ENCODE measurements at places on chromosomes 2 and 18.

DNA sequence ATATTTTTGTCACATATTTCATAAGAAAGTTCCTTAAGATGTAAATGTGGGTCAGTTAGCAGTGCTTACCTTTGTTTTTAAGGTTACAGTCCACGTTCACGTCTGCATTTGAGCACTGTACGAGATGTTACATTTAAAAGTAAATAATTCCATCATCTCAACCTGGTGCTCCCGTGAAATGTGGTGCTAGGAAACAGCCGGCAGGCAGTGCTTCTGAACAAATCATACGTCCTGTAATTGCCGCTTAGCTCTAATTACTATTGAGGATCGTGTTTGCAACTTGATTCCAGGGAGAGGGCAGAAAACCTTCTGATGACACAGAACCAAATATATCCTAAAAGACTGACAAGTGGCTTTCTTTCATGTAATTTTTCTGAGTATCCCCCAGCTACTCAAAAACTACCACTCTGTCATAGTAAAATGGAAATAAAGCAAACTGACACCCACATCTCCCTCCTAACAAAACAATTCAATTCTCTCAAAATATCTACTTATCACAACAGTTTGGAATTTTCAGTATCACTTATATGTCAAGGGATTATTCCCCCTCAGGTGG, 297.8 kb upstream of the SESTD1 start:
- DNase-seq = no peak

DNA sequence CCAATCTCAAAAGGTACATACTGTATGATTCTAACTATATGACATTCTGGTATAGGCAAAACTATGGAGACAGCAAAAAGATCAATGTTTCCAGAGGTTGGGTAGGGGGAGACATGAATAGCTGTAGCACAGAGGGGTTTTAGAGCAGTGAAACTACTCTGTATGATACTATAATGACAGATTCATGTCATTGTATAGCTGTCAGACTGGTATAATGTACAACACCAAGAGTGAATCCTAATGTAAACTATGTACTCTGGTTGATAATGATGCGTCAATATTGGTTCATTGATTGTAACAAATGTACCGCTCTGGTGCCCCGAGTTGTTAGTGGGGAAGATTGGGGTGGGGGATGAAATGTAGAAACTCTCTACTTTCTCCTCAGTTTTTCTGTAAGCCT, 172.4 kb upstream of the SPOPL start:
- no peak for DNase-seq

DNA sequence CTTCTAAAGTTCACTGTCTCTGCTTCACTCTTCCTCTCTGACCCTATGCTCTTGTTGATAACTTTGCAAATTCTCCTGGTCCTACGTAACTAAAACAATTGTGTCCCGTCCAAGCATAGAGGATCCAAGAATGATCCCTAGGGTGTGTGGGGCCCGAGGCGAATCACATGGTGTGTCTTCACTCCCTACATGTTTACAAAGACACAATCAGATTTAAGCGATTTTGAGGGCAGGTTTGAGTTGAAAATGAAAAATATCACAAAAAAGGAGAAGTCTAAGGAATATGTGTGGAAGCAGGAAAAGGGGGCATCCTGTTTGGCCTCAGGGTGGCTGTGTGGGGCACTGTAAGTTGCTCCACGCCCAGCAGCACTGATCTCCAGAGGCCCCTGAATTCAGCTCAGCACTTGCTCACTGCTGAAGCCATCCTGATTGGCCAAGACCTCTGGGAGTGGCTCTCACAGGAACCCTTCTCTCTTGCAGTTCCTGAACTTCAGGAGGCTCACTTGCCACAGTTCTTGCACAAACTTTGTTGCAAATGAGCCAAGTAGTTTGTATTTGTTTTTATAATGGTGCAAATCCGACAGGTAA, 363.6 kb downstream of the ZNF521 start:
- no peak for DNase-seq

GRCh38 chr2:39266139-39266805, 22.5 kb upstream of the CDKL4 start:
- DNase-seq = no peak

- DNase-seq = no peak
These were observed 91.3 kb downstream of the TLK1 start for GRCh38 chr2:171069286-171069956.

Measured in Right ventricle myocardium inferior (tissue), 1 donor.